Bronchial epithelial cell (primary cell): ENCODE measurements at places on chromosomes 7 and 10. TPM values are rescaled to one million over a fixed set of nuclear protein-coding genes. Genes with fewer than 3 reads are reported as not detected.

Gene GDF2
- total RNA-seq: not detected in 2 replicates

GRCh38 chr10:14779001-14779651, 4.4 kb upstream of the FAM107B start:
- DNase-seq: peak; percentile 39

DNA sequence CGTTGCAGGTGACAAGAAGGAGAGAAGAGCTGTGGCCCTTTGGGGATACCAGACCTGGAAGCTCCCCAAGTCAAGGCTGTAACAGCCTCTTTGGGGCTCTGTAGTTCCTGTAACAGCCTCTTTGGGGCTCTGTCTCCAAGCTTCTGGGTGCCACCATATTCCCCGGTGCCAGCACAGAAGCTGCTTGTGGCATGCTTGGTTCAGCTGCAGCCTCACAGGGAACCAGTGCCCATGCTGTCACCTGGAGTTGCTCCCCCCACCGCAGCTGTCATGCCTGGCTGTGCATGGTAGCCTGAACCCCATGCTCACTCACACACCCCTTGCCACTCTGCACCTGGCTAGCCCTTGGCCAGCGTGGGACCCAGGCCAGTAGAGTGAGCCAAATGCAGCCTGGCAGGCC, 109.1 kb downstream of the ELAPOR2 start:
- DNase-seq: no peak

- peak; percentile 81 for DNase-seq
These were observed 337.5 kb upstream of the KAT6B start for GRCh38 chr10:74488907-74489306.

DNA sequence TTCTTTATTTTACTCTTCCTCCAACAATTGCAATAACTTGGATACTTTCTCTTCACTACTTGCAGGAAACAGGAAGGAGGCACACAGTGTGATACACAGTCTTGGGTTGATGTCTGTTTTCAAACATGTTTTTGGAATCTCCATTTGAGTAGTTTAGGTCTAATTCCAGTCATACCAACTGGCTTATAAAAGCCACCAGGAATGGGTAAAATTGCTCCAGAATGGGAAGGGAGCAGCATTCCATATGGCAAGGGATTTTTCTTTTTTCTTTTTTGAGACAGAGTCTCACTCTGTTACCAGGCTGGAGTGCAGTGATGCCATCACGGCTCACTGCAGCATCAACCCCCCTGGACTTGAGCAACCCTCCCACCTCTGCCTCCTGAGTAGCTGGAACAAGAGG, 545.1 kb upstream of the GALNT17 start:
- DNase-seq: no peak
